ENCODE measurements at places on chromosomes 2 and 18. TPM values are rescaled to one million over a fixed set of nuclear protein-coding genes. Genes with fewer than 3 reads are reported as not detected.

GPR35 gene
- 76.6 TPM for polyA plus RNA-seq

TMEM169 gene
- not detected for polyA plus RNA-seq

SLC14A1 gene
- 0.69 TPM for polyA plus RNA-seq

CYTIP gene
- 6.6 TPM for polyA plus RNA-seq

DOCK10 gene
- polyA plus RNA-seq, result 4.2 TPM

SCN9A gene
- 0.60 TPM for polyA plus RNA-seq

SIGLEC15 gene
- polyA plus RNA-seq, result 0.09 TPM

RAB31 gene
- polyA plus RNA-seq, result 22.2 TPM

ST6GAL2 gene
- polyA plus RNA-seq, result 0.15 TPM

CARF gene
- polyA plus RNA-seq, result 2.3 TPM

UGT1A10 gene
- polyA plus RNA-seq, result 19.7 TPM

SLC30A3 gene
- polyA plus RNA-seq, result not detected

AMER3 gene
- polyA plus RNA-seq, result under 0.01 TPM

AQP12B gene
- polyA plus RNA-seq, result not detected

EFR3B gene
- under 0.01 TPM for polyA plus RNA-seq

ZBTB7C gene
- 18.5 TPM for polyA plus RNA-seq

ALPG gene
- not detected for polyA plus RNA-seq

DNAJC5G gene
- not detected for polyA plus RNA-seq

DES gene
- 264 TPM for polyA plus RNA-seq

VWA3B gene
- polyA plus RNA-seq, result 1.2 TPM

KATNAL2 gene
- 2.5 TPM for polyA plus RNA-seq

STPG4 gene
- 0.12 TPM for polyA plus RNA-seq

GPR45 gene
- not detected for polyA plus RNA-seq

ATIC gene
- 54.8 TPM for polyA plus RNA-seq

TUBA4B gene
- polyA plus RNA-seq, result not detected

UBE2F gene
- 73.3 TPM for polyA plus RNA-seq

GAREM1 gene
- 6.6 TPM for polyA plus RNA-seq

GALNT5 gene
- 3.9 TPM for polyA plus RNA-seq

RMND5A gene
- polyA plus RNA-seq, result 19.9 TPM

PLGLB2 gene
- polyA plus RNA-seq, result not detected

NOL4 gene
- polyA plus RNA-seq, result 0.17 TPM

BMP10 gene
- polyA plus RNA-seq, result not detected

ALS2 gene
- polyA plus RNA-seq, result 5.7 TPM

KHK gene
- 2.4 TPM for polyA plus RNA-seq

IHH gene
- 36.1 TPM for polyA plus RNA-seq

CRYBA2 gene
- polyA plus RNA-seq, result 10.8 TPM

LRATD1 gene
- 34.8 TPM for polyA plus RNA-seq

PTMA gene
- 1,787 TPM for polyA plus RNA-seq

IL36G gene
- 0.17 TPM for polyA plus RNA-seq

TRPM8 gene
- polyA plus RNA-seq, result 0.04 TPM

TANC1 gene
- polyA plus RNA-seq, result 3.6 TPM

PRKCE gene
- 3.0 TPM for polyA plus RNA-seq

GNAL gene
- polyA plus RNA-seq, result 0.60 TPM
